ENCODE measurements at places on chromosomes 3 and 15. TPM values are rescaled to one million over a fixed set of nuclear protein-coding genes. Genes with fewer than 3 reads are reported as not detected.
A peak's percentile ranks its signal among the peaks of the same experiment; 100 is the strongest.

- DNase-seq = peak; percentile 38
These were observed 604 bp upstream of the TJP1 start for GRCh38 chr15:29822684-29823459.

DNA sequence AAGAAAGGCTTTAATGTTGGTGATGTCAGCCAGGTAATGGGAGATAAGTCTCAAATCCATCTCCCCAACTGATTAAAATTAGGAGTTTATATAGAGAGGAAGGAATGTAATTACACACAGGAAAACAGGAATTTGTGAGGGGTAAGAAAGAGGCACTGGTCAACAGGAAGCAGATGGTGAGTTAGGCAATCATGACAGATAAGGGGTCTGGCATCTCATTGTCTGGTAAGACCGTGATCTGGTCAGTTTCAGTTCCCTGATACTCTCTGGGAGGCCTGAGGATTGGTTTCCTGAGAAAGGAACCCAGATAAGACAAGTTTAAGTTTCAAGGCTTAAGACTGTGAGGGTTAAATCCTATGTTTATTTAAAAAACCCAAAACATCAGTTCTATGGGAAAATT is 414.7 kb upstream of the ARRDC4 start:
- no peak for DNase-seq

DNA sequence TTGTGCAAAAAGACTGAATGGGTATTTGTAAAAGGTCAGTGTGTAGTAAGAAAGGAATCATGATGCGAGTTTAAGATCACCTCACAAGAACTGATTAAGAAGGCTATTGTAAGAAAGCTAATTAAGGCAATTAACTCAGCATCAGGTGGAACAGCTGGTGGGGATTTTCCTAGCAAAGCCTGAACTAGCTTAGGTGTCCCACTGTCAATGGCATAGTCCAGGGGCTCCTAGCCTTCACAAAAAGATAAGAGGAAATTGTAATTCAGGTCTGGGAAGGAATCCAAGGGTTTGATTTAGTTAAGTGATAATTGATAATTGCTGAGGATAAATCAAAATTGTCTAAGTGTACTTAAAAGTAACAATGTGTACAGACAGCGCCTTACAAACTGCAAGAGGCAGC is 901.6 kb downstream of the TUSC7 start:
- DNase-seq = no peak

The PLSCR5 gene
- total RNA-seq = not detected

DNA sequence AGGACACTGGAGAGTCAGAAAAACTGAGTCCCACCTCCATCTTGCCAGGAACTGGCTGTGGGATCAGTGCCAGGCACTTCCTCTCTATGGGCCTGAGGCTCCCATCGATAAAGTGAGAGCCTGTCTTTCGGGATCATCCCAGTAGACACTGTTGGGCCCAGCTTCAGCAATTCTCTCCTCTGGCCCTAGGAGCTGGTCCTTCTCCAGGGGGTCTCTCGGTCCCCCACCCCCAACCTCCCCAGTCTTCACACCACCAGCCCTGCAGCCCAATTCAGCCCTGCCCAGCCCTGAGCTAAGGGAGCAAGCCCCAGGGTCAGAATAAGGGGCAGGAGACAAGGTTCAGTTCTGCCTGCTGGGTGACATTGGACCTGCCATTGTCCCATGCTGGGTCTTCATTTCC is 4.5 kb upstream of the LCTL start:
- DNase-seq = no peak

DNA sequence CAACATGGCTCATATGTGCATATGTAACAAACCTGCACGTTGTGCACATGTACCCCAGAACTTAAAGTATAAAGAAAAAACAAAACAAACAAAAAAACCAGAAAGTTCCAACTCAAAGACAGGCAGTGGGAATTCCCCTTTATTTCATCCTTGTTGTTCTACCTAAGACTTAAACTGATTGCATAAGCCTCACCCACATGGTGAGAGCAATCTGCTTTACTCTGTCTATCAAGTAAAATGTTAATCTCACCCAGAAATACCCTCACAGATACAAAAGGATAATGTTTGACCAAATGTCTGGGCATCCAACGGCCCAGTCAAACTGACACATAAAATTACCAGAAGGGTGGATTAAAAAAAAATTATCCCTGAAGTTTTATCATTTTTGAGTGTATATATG is 190.9 kb upstream of the PLSCR5 start:
- no peak for DNase-seq

The SLC22A14 gene
- not detected for total RNA-seq

The TRPM1 gene
- 0.03 TPM for total RNA-seq

DNA sequence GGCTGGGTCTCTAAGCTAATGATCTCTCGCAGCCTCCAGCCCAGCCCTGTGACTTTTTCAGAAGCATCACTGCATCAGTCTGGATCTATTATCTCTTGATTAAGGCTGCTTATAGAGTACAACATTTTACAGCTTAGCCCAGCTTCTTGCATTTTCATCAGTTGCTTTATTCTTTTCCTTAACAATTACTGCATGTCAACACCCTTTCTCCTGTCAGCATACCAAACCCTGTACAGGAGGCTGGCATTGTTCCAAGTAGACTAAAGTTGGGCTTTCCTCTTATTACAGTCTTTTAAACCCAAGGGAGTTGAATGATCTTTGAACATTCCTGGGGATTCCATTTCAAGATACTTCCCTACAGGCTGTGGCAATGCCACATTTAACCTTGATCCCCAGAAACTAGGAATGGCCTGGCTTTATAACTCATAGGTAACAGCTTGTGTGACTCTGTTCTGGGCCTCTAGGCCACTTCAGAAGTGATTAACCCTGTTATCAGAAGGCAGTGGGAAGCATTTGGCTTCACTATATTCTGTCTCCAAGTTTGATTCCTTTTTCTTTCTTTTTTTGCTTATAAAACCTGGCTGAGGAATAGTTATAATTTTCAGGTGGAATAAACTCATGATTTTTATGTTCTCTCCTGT is 182.9 kb downstream of the KCNMB2 start:
- no peak for DNase-seq

The AADACL2 gene
- total RNA-seq = not detected

GRCh38 chr15:96404560-96404959 is 74.1 kb downstream of the NR2F2 start:
- DNase-seq = no peak

GRCh38 chr3:153246331-153246730 is 84.3 kb downstream of the RAP2B start:
- DNase-seq = no peak

DNA sequence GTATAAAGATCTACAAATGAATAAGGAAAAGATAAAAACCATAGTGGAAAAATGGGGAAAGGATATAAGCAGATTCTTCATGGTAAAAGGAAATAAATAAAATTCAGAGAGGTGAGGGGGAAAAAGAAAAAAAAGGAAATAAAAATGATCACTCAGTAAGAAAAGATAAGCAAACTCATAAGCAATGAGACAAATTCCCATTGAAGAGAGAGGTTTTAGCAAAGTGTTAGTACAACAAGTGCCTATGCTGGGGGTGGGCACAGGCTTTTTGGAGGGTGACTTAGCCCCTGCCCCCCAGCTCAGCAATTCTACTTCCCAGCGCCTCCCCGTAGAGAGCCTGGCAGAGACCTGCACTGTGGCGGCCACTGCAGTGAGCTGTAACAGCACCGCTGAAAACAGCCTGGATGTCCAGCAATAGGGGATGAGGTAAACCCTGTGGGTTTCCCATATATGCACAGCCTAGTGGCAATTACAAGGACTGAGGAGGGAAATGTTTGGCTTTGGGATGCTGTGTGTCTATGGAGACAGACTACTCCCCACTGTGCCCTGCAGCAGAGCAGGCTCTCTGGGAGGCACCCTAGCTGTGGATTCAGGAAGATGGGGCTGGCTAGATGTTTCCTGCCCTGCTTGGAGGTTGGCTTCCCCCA is 23.7 kb upstream of the SFMBT1 start:
- peak; percentile 38 for DNase-seq

- peak; percentile 92 for DNase-seq
These were observed 42.6 kb downstream of the WHAMM start for GRCh38 chr15:82851981-82852511.

DNA sequence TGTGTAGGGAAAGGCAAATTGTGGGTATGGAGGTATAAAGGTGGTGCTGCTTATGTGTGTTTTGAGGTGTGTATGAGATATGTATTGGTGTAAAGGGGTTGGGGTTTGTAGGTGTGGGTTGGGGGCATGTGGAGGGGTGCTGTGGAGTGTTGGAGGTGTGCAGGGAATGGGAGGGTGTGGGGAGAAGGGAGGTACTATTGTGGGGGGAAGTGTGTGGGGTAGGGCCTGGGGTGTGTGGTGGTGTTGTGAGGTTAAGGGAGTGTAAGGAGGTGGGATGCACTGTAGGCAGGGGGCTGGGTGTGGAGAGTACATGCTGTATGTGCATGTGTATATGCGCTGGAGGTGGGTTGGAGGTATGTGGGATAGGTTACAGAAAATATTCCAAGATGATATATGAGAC is 15.7 kb downstream of the CCDC12 start:
- DNase-seq = no peak

The SHC4 gene
- total RNA-seq = 1.0 TPM

The CIP2A gene
- total RNA-seq = 68.1 TPM

- peak; percentile 8 for DNase-seq
These were observed 40.5 kb downstream of the FEZF2 start for GRCh38 chr3:62332835-62333244.

DNA sequence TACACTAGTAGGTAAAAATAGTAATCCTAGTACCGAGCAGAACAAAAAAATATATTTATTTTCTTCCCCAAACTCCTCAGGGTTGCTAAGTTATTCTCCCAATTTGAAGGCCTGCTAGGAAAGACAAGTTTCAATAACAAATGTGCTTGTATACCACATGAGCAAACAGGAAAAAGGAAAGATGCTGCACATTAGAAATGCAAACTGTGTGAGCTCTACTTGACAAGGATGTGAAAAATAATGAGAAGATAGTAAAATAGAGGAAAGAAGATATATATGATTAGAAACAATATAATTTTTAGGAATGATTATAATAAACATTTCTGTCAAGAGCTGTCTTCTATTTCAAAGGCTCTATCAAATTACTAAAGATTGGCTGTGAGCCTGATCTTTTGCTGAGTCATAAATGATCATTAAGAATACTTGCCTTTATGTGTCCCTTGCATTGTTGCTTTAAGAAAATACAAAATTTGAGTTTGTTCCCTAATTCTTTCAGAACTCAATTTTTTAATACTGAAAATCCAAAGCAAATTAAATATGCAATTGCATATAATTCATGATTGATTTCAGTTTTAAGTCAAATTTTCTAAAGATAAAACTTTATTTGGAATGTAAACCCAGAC is 174.2 kb downstream of the NEK10 start:
- DNase-seq = peak; percentile 26

The SLC22A13 gene
- total RNA-seq = not detected

GRCh38 chr15:100937171-100937570 is 18.0 kb downstream of the LRRK1 start:
- DNase-seq = no peak

The HMG20A gene
- 27.7 TPM for total RNA-seq

DNA sequence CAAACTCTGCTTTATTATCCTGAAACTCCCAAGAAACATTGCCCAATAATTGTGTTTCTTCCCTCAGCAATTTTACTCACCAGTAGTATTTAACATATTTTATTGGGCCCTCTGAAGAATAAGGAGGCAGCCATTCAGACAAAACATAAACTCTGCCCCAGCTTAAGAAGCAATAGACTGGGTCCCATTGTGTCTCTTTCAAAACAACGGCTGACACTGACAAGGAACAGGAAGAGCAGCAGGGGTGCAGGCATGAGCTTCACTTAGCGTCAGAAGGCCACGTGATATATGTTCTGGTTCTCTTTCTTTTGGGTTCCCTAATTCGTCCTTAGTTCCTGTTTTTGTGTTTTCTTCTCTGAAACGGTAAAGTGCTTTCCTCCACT is 242.3 kb downstream of the FHIT start:
- no peak for DNase-seq

- peak; percentile 31 for DNase-seq
These were observed 845 bp downstream of the CNTN3 start for GRCh38 chr3:74613521-74614106.

The CAND2 gene
- total RNA-seq = 0.60 TPM

DNA sequence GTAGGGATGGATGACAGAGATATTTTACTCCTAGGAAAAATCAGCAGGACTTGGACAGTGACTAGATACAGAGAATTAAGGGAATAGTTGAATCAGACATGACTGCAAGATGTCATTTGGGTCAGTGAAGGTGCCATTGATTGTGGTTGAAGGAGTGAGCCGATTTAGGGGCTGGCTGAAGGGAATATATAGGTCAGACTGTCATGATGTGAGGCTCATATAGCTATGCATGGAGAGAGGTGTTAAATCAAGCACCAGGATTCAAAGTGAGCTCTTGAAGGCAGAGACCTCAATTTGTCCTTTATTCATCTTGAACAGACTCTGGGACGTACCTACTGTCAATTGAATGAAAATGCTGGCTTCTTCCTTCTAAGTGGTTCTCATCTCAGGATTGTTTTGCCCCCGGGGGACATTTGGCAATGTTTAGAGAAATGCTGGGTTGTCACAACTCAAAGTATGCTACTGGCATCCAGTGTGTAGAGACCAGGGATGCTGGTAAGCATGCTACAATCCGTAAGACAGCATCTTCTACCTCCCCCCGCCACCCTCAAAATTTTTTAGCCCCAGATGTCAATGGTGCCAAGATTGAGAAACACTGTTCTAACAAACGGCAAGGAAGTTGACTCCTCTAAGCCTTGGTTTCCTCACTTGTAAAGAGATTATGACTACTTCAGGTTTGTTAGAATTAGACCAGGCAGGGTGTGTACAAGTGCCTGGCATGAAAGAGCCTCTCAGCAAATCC is 7.8 kb downstream of the ATP2C1 start:
- DNase-seq = no peak

DNA sequence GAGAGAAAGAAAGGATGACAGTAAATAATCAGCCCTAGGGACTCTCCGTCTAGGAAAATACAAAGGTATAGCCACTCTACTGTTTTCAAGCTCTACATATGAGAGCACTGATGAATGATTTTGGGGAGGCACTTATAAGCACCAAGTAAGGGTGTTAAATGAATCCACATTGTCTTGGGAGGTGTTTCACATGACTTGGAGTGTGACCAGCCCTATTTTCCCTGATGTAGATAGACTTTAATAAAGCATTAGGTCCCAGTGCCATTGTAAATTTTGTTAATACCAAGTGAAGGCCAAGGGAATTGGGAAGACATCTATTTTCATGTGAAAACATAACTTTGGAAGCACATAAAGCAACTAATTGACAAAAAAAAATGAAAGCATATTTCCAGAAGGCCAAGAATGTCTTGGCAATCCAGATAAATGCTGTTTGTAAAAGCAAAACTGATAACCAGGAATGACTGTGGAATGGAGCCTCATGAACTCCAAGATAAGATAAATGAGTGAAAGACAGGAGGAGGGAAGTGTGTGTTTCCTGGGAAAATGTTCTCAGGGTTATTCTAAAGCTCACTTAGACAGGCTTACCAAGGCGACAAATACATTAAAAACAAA is 96.0 kb upstream of the MYZAP start:
- no peak for DNase-seq

GRCh38 chr3:32867954-32868353 is 50.2 kb downstream of the TRIM71 start:
- DNase-seq = no peak

DNA sequence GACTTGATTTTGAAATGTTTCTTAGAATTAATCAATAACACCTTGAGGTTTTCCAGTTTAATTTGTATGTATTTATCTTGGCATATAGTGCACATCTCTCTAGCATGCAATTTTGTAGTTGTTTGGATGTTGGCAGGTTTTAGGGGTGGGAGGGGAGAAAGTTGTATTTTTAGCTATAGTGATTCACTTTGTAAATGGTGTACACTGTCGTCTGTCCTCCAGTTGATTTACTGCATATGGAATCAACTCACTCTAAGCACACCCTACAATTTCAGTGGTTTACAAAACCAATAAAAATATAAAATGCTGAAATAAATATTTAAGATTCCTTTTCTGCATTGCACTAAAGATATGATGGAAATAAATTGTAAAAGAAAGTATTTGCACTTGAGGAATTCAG is 199.1 kb downstream of the CDIN1 start:
- DNase-seq = no peak
